ENCODE measurements at places on chromosomes 12 and 14.
A peak's percentile ranks its signal among the peaks of the same experiment; 100 is the strongest.

DNA sequence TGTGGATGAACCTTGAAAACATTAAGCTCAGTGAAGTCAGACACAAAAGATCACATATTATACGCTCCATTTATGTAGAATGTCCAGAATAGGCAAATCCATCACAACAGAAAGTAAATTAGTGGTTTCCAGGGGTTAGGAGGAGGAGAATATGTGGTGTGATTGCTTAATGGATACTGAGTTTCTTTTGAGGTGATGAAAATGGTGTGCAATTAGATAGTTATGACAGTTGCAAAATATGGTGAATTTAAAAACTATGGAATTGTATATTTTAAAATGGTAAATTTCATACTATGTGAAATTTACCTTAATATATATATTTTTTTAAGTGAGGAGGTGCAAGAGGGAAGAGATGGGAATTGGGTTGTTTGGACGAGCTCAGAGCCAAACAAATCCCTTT, 46.3 kb upstream of the KICS2 start:
- no peak for DNase-seq

DNA sequence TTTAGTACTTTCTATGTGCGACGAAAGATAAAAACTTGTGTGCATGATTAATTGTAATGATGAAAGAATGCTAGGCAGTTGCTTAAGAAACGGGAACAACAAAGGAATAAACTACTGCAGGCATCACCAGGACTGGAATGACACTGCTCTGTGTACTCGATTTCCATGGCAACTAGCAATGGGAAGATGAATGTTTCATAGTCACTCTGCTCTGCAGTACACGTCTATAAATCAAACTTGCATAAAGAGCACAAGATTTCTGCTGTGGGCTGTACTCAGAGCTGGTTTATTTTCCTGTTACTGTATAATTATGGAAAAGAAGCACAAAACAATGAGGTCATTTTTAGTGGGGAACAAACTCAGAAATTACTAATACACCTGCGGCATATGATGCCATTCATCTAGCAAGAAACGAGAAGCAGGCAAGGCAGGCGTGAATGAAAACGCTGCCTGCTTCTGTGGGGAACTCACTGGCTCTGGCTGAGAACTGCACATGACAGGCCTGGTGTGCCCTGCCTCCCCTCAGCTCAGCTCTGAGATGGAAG, 41.8 kb downstream of the EFCAB11 start:
- peak; percentile 63 for DNase-seq

DNA sequence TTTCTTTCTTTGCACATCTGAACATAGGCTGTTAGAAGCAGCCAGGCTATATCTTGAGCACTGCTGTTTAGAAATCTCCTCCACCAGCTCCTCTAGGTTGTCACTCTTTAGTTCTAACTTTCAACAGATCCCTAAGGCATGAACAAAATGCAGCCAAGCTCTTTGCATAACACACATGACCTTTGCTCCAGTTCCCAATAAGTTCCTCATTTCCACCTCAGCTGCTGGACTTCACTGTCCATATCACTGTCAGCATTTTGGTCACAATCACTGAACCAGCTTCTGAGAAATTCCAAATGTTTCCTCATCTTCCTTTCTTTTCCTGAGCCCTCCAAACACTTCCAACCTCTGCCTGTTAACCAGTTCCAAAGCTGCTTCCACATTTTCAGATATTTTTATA, 27.6 kb upstream of the C14orf132 start:
- DNase-seq, result no peak

DNA sequence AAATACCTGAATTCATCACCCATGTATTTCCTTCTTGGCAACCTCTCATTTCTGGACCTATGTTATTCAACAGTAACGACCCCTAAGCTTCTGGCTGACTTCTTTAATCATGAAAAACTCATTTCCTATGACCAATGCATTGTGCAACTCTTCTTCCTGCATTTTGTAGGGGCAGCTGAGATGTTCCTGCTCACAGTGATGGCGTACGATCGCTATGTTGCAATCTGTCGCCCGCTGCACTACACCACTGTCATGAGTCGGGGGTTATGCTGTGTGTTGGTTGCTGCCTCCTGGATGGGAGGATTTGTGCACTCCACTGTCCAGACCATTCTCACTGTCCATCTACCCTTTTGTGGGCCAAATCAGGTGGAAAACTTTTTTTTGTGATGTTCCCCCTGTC, 356 bp downstream of the OR4Q2 start:
- no peak for DNase-seq

GRCh38 chr12:54404061-54405004, 14.7 kb downstream of the ITGA5 start:
- DNase-seq, result no peak

DNA sequence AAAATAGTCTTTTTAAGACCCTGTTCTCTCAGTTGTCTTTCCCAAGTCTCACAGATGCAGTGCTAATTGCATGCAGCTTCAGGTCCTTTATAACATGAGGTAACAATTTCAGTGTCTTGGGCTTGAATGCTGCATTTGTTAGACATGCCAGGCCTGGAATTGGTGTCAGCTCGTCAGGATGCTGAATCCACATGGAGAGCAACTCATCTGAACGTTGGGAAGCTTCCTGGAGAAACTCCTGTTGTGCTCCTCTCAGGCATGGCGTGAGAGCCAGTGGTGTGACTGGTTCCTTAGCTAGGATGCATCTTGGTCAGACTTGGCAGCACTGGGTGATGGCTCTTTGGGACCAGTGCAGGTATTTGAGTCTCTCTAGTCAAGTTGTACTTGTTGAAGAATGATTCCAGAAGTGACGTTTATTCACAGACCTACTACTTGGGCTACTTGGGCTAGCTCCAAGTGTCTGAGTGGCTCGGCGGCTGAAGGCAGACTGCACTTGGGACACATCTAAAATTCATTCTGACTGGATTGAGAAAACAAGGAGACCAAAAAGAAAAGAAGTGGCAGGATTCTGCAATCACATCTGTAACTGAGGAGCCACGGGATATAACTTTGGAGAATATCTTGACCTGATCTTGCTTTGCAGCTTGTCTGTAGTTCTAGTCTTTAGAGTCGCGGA, 134.8 kb upstream of the ARHGAP5 start:
- no peak for DNase-seq
